Stimulated activated naive CD8-positive, alpha-beta T cell treated with anti-CD3 and anti-CD28 coated beads, Interleukin-15, amount 100 ng/mL, for 72 hours (primary cell): ENCODE measurements at places on chromosomes 16 and 17.

- DNase-seq, result peak; percentile 75
Observed at GRCh38 chr17:1627982-1628855, at the start of gene SLC43A2. TSS of gene SLC43A2 (minus strand) at chr17:1628834. CDS start at chr17:1627874, 960 bp downstream.

- DNase-seq, result no peak
Observed at GRCh38 chr16:603933-604332, 14.1 kb downstream of the RAB40C start.

DNA sequence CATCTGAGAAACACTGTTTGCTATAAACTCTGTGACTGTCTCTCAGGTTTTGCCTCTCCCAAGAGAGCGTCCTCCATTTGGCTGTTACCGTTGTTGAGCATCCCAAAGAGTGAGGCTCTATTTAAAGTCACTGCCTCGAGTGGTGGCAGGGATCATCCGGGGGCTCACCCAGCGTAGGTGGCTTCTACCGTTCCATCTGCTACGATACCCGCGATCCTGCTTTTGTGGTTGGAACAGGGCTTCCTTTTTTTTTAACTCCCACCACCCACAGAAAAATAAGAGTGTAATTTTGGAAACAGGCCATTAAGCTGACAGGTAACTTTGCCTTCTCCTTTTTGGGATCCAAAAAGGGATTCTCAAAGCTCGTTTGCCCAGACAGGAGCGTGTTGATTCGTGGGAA is 36.4 kb downstream of the KNOP1 start:
- no peak for DNase-seq

DNA sequence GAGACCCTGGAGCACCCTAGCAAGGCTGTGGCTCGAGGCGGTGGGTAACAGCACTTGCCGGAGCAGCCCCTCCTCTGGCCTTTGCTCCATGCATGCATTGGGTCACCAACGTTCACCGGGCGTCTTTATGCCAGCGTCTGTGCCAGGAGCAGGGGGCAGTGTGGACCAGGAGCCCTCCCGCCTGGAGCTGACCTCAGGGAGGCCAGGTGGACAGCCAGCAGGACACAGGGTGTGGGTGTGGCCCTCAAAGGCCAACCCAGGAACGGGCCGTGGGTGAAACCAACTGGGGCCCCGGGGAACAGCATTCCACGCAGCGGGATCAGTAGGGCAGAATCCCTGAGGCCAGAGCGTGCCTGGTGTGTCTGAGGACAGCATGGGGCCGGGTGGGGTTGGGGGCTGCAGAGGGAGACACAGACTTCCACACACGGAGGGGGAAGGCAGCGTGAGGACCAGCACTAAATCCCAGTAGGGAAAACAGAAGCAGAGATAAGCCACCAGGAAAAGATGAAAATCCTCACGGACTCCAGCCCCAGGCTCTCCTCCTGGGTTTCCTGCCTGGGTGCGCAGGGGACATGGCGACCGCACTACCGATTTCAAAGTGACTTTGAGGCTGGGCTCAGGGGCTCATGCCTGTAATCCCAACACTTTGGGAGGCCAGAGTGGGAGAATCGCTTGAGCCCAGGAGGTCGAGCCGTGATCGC is 2.9 kb upstream of the CD7 start:
- no peak for DNase-seq

DNA sequence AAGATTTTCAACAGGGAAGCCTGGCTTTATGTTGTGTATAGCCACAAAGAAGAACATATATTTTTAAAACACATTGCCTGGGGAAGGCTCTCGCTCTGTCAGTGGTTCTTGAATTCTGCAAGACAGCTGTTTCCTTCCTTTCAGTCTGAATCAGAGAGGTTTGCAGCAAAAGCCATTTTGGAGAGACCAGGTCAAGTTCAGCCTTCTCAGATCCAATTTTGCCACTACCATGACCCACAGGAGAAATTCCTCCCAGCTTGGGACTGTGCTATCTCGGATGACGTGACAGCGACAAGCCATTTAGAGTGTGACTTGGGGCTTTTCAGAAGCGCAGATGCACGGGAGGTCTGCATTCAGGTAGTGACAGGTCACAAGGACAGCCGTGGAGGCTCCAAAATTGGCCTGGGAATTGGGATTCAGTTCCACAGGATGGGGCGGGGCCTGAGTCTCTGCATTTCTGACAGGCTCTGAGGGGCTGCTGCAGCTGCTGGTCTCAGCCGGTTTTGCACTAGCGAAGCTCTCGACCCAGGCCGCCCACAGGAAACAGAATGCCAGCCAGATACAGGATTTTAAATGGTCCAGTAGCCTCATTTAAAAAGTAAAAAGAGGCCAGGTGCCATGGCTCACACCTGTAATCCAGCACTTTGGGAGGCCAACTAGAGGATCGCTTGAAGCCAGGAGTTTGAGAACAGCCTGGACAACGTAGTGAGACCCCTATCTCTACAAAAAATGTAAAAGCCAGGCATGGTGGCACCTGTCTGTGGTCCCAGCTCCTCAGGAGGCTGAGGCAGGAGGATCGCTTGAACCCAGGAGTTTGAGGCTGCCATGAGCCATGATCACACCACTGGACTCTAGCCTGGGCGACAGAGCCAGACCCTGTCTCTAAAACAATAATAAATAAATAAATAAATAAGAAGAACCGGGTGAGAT is 196.6 kb upstream of the CIBAR2 start:
- DNase-seq, result no peak

DNA sequence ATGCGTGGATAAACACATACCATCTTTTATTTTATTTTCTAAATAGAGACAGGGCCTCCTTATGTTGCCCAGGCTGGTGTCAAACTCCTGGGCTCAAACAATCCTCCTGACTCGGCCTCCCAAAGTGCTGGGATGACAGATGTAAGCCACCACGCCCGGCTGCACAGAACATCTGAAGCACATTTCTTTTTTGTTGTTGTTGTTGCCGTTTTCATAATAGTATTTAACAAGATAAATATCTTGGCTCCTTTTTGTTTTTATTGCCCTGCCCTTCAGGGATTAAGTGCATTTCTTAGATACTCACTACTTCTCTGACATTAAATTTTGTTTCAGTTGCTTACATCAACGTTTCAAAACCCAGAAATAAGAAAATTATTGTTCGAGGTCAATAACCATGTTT is 37.4 kb downstream of the ANKRD11 start:
- DNase-seq, result no peak

GRCh38 chr16:67547423-67548264 is 14.7 kb upstream of the CTCF start:
- no peak for DNase-seq

- no peak for DNase-seq
Observed at GRCh38 chr17:81315885-81316391, 20.8 kb upstream of the SLC38A10 start.

DNA sequence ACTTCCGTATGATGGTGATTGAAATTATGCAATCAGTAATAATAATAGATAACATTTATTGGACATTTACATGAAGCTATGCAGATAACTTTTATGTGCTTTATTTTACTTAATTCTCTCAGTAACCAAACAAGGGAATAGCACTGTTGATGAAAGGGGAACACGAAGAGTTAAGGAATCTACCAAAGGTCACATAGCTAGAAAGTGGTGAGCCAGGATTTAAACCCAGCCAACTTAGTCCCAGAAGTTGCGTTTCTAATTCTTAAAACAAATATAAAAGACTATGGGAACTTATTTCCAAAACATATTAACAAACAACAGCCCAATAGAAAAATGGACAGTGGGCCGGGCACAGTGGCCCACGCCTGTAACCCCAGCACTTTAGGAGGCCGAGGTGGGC is 9.7 kb downstream of the SPNS3 start:
- DNase-seq, result no peak

DNA sequence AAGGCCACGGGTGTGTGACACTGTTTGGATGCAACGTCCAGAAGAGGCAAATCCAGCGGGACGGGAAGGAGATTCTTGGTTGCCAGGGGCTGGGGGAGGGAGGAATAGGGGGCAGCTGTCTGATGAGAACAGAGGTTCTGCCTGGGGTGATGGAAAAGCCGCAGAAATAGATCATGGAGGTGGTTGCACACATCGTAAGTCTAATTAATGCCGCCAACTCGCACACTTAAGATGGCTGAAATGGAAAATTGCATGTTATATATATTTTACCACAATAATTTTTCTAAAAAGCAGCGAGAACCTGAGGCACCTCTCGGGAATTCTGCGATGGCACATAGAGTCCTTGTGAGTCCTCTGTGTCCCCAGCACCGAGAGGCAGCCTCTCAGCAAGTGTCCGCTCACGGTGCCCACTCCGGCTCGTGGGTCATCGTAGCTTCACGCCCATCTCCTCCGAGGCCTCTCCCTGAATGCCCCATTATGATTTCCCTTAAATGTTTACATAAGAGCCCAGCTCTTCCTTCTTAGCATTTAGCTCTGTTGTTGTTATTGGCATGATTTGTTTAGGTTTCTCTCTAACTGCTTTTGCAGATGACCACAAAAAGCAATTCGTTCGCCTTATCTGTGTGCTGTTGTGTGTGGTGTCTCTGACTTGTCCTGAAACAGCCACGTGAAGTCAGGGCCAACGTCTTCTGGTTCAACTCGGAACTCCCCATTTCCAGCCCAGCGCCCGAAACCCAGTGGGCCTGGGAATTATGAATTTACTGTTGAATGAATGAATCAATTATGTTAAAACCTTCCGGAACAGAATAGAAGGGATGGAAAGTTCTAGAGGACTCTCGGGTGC is 7.7 kb downstream of the WFDC1 start:
- no peak for DNase-seq
